ENCODE measurements at places on chromosomes 12 and 14.

DNA sequence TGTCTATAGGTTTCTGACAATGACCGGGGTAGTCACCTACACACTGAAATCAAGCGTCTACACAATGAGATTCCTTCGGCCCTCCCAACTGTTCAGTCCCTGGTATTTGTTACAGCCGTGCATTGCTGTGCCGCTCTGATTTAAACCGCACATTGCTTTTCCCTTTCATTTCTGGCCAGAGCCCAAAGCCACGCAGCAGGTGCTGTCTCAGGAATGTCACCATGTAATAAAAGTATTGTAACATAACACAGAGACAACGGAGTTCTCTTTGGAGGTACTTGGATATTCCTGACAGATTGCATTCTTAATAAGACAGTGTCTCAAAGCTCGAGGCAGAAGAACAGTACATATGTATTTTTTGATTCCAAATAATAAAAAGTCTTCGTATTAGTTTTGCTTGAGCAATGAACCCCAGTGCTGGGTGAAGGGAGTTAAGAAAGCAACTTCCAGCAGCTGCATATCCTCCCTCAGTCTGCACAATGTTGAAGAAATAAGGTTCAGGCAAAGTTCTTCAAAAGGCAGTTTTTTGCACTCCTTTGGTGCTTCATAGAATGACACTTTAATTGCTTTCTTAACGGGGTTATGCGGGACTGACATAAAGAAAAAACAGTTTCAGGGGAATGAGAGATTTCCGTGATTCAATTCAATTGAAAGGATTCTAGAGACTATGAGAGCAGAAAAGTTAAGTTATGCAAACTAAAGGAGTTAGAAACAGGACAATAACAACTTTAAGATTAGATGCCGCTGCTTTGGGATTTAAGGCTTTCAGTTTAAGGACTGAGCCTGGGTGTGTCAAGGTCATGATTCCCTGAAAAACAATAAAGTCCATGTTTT, 288.7 kb upstream of the FLRT2 start:
- DNase-seq = no peak

GRCh38 chr12:59494617-59495016, 101.2 kb upstream of the SLC16A7 start:
- DNase-seq = no peak

GRCh38 chr12:94571556-94571955, 78.8 kb downstream of the TMCC3 start:
- no peak for DNase-seq

DNA sequence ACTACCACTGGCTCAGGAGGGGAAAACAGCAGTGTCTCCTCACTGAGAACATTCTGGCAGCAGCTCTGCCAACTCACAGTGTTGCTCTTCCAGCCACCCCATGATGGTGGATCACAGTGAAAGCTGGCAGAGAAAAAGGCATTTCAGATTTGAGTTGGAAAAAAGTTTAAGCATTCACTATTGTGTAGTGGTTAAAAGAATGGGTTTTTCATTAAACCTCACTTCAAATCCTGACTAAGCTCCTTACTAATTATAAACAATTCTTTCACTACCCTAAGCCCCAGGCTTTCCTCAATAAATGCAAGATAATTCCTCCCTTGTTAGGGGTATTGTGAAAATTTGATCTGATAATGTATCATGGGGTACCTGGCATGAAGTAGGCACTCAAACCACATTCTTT, 518.1 kb downstream of the SNAPC1 start:
- no peak for DNase-seq

GRCh38 chr12:117002051-117002817, 91.5 kb downstream of the FBXW8 start:
- no peak for DNase-seq

- no peak for DNase-seq
Observed at GRCh38 chr12:110426406-110426805, 22.9 kb upstream of the ANAPC7 start.

DNA sequence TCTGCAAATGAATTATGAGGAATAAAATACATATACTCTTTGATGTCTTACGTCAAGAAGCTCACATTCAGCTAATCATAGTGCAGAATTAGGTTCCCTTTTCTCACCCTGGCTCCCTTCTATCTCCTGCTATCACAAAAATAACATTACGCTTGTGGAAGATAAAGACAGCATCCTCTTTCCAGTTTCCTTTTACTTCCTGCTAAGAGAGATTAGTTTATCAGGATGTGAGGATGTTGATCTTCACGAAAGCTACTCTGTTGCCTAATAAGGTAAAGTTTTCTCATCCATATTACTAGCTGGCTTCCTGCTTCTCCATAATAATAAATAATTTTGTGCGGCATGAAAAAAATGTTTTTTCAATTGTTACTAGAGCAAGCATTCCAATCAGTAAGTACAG, 217.7 kb upstream of the DCN start:
- DNase-seq = no peak

GRCh38 chr12:56927281-56927680, 6.9 kb downstream of the SDR9C7 start:
- no peak for DNase-seq

DNA sequence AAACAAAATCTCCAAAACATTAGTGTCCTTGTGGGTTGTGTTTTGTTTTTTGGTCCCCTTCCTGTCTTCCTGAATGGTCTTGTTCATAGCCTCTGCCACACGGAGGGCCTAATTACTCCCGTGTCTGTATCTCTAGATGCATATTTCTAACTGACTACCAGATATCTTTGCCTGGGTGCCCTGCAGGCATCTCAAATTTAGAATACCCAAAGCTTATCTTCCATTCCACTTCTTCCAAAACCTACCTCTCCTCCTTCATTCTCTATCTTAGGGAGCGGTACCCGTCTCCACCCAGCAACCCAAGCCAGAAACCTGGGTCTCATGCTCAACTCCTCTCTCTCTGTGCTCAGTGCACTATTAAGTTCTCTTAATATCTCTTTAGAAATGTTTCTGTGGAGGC, 10.9 kb upstream of the METAP2 start:
- no peak for DNase-seq

DNA sequence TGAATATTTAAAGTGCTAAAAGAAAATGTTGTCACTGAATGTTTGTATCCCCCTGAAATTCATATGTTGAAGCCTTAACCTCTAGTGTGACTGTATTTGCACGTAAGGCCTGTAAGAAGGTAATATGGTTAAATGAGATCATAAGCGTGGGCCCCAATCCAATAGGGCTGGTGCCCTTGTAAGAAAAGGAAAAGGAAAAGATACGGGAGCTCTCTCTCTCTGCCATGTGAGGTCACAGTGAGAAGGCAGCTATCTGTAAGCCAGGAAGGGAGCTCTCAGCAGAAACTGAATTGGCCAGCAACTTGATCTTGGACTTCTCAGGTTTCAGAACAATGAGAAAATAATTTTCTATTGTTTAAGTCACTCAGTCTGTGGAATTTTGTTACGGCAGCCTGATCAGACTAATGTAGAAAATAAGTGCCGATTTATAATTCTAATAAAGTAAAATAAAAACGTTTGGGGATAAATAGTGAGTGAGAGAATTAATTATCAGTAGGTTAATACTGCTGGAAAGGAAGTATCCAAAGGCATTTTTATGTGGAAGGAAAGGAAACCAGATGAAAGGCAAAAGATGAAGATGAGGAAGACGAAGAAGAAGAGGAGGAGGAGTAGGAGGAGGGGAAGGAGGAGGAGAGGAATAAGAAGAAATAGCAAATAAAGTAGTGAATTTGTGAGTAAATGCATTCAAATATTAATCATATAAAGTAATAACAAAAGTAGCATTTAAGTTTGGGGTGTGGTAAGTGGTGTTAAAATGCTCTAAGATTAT, 188.5 kb upstream of the KRR1 start:
- DNase-seq = no peak

GRCh38 chr12:14418451-14418890, 53.0 kb downstream of the ATF7IP start:
- DNase-seq = no peak

- no peak for DNase-seq
Observed at GRCh38 chr12:121154793-121155375, 22.2 kb downstream of the P2RX7 start.

- no peak for DNase-seq
Observed at GRCh38 chr12:23096321-23096720, 471.4 kb downstream of the ETNK1 start.

DNA sequence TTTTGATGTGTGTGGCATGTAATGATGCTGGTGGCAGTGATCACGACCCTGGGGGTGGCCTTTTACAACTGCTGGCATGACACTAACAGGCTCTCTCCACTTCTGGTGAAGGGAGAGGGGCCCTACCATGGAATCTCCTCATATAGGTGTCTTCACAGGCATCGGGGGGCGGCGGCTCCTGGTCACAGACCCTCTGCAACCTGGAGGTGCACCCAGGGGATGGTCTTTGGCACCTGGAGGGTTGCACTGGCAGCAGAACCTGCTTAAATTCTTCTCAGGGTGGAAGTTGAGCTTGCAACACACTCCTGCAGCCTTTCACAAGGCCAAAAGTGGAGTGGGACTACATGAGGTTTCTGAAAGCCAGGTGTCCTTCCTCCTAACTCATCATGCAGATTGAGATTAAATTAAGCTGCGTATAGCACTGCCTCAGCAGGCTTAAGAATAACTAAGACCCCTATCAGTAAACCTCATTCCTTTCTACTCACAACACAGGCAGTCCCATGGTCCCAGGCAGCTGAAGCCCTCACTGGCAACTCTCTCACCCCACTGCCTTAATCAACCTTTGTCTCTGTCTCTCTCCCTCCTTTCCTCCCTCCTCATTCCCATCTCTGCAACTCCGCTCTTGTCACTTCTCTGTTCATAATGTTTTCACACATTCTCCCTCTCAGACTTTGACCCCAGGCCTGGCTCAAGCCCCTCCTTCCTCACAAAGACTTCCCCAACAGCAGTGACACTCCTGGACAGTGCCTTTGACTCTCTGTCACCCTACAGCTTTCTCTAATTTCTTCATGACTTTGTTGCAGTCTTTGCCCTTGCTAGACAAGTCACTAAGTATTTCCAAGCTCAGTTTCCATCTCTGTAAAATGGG, 18.9 kb downstream of the NID2 start:
- no peak for DNase-seq

DNA sequence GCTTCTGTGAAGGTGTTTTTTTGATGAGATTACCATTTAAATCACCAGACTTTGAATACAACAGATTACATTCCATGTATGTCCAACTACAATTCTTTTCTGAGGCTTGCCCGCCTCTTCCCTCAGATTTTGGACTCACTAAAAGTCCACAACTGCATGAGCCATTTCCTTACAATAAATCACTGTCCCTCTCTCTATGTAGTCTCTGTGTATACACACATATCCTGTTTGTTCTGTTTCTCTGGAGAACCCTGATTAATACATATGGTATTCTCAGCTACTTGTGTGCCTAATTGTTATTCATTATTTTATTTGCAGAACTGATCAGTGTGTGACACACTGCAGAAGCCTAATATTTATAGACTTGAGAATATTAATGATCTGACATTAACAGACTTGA, 2.4 kb upstream of the MIPOL1 start:
- DNase-seq = no peak

DNA sequence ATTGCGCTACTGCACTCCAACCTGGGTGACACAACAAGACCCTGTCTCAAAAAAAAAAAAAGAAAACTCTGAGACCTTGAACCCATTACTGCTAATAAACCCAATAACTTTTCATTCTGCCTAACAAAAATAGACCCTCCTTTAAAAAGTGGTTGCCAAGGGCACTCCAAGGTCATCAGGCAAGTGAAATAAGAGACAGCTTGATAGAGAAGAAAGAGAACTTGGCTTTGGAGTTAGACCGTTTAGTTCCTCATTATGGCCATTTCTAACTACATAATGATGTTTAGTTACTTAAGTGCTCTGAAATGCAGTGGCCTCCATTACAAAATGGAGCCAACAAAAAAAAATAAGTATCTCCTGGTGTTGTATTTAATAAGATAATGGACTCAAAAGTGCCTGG, 55.9 kb downstream of the PHLDA1 start:
- DNase-seq = no peak

DNA sequence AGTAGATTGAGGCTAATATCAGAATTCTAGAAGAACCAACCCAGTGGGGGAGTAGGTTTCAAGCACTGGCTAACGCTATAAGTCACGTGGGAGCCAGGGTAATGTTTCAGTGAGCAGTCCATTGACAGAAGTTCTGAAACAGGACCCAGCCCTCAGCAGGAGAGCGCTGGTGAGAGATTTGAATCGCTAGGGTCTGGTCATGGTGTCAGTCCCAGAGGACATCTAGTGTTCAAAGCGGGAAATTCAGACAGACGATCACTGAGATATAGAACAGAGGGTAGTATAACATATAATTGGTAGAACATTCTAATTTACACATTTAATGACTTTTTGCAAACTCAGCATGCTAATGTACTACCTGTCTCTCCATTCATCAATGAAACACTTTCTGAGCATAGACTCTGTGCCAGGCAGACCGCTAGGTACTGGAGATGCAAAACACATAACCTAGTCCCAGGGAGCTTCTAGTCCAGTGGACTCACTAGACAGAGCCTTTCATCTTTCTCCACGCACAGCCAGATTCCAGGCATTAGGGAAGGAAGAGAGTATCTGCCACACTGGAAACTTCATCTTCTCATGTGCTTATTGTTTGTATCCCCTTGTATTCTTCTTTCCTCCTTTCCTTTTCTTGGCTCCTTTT, 35.4 kb upstream of the RNASE3 start:
- no peak for DNase-seq

GRCh38 chr12:55818140-55818728, 393 bp downstream of the ORMDL2 start:
- DNase-seq = no peak

DNA sequence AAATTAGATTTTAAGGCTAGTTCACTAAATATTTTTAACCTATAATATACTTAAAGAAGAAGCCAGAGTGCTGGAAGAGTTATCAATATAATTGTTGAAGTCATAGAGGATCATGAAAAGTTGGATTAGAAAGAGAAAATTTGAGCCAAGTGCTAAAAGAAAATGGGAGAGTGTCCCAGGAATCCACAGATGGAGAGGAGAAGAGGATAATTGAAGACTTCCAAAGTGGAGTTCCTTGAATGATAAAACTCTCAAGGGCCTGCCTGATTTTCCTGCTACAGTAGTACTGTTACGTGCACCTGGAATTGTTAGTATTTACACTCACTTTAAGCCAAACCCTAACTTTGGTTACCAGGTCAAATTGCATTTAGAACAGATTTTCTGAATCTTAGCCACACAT, 113.2 kb downstream of the MSRB3 start:
- no peak for DNase-seq

DNA sequence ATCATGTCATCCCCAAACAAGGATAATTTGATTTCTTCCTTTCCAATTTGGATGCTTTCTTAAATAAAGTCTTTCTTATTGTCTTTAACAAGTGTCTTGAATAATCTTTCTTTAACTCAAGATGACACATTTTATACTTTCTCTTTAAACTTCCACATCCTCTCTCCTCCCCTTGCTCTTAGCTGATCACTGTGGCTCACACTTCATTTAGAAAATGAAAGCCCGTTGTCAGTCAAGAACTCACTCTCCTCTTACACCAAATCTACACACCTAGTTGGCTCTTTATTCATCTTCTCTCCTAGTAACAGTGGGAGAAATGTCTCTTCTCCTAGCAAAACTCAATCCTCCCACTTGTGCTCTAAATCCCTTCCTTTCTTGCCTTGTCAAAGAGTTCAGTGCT, 10.4 kb upstream of the RMST start:
- no peak for DNase-seq

- no peak for DNase-seq
Observed at GRCh38 chr12:48388460-48388859, 37.7 kb upstream of the ZNF641 start.

All from stimulated activated CD8-positive, alpha-beta memory T cell treated with anti-CD3 and anti-CD28 coated beads, Interleukin-12 subunit alpha, Interleukin-12 subunit beta, amount 100 ng/mL, for 4 hours (primary cell).